Activated naive CD8-positive, alpha-beta T cell treated with anti-CD3 and anti-CD28 coated beads for 36 hours (primary cell): ENCODE measurements at places on chromosomes 16 and 17.

GRCh38 chr17:69326377-69327059 is 415 bp downstream of the ABCA5 start:
- peak; percentile 1 for DNase-seq

- no peak for DNase-seq
These were observed 59.6 kb upstream of the ENPP7 start for GRCh38 chr17:79671085-79671694.

DNA sequence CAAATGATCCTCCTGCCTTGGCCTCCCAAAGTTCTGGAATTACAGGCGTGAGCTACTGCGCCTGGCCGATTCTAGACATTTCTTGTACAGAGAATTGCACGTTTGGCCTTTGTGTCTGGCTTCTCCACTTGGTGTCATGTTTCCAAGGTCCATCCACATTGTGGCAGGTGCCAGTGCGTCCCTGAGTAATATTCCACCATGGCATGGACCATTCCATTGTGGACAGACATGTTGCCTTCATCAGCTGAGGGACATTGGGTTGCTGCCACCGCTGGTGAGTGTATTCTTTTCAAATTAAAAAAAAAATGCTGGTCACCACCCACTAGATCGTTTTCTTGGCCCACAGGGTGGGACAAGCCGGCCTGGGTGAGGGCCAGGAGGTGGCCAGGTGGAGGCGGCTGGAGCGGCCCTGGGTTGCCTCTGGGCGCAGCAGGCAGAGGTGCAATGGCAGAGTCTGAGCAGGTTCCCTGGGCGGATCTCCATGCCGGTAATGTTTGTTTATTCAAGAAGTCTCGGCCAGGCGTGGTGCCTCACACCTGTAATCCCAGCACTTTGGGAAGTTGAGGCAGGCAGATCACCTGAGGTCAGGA is 274.1 kb downstream of the SEC14L1 start:
- DNase-seq, result no peak

- DNase-seq, result no peak
These were observed 588.7 kb downstream of the RBFOX1 start for GRCh38 chr16:7921345-7921744.

- no peak for DNase-seq
These were observed 36.0 kb downstream of the CLUAP1 start for GRCh38 chr16:3536851-3537250.

DNA sequence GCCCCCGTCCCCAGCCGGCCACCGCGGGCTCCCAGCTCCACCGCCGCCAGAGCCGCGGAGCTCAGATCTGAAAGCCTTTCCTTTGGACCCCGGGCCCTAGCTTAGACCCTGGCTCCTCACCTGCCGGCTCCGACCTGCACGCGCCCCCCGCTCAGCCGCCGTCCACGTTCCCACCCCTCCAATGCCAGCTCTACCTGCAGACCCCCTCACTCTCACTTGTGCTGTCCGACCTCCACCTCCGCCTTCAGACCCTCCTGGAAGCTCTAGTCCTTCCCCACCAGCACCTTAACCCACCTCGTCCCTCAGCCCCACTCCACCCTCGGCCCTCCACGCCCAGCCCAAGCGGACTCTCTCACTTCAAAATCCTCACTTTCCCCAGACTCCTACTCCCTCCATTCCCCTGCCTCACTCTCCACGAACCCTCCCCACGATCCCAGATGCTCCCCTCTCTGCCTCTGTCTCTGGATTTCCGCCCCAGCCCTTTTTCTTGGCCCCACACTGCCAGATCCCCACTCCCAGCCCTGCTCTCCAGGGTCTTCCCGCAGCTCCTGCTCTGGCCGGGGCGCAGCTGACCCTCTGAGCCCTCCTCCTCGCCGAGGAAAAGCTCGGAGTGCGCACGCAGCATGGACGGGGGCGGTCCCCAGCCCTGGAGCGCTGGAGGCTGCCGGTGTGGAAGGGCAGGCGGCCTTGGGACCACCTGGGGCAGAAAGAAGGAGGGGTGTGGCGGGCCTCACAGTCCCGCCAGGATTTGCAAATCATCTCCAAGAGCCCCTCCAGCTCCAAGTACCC is at the start of gene TMEM114:
TMEM114 (minus strand) TSS at position 612 of the 789 bp plus-strand sequence. CDS start 673 bp downstream, outside the sequence.
- DNase-seq, result no peak

- no peak for DNase-seq
These were observed 17.3 kb downstream of the GRB7 start for GRCh38 chr17:39754958-39755553.

DNA sequence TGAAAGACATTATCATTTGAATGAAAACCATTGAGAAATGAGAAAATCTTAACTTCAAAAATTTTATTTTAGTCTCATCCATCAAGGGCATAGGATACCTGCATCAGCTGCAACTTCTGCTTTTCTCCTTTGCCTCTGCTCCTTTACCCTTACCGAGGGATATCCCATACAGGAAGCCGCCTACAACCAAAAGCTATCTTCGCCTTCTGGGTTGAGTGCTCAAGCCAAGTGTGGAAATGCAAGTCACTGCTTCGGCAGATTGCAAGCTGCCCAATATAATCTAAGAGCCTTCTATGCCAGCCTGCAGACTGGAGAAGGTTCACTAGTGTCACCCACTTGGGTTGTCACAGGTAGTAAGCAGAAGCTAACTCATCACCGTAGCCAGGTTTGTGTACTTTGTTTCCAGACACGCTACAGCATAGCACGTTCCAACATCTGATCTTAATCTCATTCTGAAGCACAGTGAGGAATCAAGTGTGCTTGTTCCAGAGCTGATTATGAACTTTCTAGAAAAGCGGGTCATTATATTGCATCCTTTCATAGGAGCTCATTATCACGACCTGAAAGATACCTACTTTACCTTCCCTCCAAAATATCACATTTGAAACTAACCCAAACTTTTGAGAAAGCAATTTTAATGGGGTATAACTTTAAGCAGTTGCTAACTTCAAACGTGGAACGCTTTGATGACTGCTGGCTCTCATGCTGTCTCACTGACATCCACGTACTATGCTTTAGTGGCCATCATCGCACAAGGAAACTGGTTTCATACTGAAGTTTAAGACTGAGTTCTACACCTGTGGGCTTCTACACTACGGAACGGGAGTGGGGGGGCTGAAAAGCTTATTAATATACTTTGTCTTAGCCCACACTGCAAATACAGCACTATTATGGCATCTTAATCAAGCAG is 8.0 kb upstream of the UNK start:
- no peak for DNase-seq

DNA sequence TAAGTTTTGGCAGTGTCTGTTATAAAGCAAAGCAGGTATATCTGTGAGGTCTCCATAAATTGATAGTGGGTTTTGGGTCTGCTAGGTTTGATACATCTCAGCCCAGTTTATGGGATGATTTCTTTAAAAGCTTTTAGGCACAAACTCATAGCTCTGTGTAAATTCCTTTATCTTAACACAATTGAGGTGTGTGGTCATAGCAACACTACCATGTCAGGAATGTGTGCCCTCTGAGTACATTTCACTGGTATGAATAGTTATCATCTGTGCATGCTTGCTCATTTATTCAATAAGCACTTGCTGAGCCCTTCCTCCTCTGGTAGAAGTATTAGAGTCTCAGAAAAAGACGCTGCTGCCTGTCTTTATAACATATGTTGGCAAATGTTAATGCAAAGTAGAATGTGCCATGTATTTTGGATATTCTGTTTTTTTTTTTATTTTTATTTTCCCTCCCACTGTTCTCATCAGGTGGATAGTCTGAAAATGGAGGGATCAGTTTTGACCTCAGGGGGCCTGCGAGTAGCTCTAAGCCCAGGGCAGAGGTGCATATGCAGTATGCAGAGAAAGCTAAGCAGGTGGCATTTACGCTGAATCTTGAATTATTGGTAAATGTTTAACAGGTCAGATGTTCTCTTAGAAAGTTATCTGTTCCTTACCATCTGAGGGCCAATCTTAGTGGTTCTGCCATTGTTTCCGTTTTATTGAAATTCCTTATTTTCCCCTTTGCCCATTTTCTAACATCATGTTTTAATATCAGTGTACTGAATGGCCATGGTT is 90.7 kb downstream of the WNT3 start:
- no peak for DNase-seq

GRCh38 chr17:73899839-73900238 is 255.6 kb upstream of the SDK2 start:
- no peak for DNase-seq

DNA sequence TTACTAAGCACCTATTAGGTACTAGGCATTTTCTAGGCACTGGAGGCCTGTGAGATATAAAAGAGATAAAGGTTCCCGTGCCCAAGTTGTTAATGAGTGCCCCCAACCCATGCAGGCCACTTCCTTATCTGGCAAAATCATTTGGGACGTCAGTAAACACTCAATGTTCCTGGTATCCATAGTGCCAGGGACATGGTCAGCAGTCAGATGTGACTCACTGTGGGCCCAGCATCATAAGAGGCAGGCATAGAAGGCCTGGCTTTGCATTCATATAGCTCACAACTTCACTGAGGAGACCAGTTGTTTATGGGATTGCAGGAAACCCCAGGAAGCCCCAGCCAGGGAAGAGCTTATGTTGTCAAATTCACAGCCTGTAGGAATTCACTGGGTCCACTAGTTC is 81.1 kb downstream of the MRC2 start:
- DNase-seq, result no peak

DNA sequence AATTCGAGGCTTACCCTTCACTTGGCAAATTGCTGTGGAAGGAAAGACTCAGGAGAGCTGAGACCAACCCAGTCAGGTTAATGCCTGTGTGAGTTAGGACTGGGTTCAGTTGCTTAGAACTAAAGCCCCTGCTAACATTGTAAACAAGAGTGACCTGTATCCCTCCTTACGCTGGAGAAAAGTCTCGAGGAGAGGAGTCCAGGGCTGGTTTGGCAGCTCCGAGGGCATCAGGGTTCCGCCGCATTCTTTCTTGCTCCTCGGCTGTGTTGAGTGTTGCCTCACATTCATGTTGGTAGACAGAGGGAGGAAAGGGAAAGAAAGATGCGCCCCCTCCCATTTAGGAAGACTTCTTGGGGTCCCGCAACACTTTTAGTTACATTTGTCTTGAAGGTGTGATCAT is 18.5 kb downstream of the VPS35L start:
- DNase-seq, result no peak

- no peak for DNase-seq
These were observed 16.1 kb downstream of the KATNB1 start for GRCh38 chr16:57751539-57752202.

DNA sequence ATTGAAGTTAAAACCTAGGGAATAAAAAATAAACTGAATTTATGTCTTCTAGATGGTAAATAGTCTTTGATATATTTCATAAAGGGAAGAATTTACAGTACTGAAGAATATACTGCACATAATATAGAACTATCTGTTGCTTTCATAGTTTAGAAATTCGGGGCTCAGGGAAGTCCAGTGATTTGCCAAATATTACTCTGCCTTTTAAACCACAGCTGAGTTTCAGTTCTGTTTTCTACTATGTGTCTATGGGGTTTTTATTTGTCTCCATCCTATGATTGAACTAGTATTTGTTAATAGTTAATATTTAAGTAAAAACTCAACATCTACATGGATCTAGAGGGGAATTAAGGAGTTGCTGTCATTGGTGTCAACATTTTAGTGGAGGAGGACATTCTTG is 715.0 kb upstream of the CDH8 start:
- DNase-seq, result no peak

- DNase-seq, result no peak
These were observed 11.2 kb upstream of the SLC47A2 start for GRCh38 chr17:19727501-19728078.

- DNase-seq, result no peak
These were observed 375.3 kb downstream of the WWOX start for GRCh38 chr16:78474762-78475161.

DNA sequence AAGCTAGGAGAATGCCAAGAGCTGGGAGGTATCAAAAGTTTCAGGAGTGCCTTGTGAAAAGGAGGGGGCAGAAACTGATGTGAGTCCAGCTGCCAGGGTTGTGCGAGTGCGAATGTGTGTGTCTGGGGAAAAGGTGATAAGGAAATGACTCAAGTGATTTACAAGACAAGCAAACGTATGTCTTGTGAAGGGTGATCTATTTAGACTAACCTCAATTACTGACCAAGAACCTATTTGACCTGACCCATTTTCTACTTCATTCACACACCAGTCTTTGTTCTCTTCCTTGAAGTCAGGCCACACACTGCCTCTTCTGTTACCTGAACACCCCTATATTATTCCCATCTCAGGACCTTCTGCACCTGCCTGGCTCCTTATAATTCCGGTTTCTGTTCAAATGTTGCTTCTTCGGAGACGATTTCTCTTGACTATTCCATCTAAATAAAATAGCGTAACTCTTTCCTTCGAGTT is 1.0 kb downstream of the GDE1 start:
- DNase-seq, result peak; percentile 5

- no peak for DNase-seq
These were observed 185.0 kb downstream of the TANC2 start for GRCh38 chr17:63150994-63151464.

DNA sequence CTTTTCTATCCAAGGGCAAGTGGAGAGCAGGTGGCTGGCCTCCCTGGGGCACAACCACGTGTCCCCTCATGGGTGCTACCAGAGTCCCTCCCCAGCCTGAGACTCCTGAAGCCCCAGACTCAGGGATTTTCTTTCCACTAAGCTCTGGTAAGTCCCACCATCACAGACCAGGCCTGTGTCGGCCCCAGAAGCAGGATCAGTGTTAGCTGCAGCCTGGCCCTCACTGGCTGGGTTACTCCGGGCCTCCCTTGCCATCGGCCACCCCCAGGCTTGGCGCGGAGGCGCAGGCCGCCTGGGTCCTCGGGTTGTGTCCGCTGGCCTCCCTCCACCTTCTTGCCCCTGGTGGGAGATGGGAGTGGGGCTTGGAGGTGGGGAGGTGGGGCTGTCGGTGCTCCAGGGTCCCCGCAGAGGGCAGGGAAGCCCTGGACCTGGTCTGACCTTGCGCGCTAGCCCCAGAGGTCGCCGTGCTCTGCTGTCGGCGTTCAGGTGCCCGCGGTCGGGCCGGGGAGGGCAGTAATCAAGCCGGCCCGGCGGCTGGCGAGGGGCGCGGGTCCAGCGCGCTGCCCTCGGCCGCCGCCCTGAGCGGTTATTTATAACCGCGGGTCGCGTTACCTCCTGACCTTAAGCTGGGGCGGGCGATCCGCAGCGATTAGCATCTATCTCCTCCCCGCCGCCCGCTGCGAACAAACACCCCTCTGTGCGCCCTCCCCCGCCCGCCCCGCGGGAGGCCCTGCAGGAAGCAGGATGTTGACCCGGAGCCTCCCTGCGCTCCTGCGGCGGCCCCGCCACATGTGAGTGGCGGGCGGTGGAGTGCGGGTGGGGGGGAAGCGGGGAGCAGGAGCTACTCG is 78.1 kb upstream of the TOB1 start:
- peak; percentile 84 for DNase-seq

GRCh38 chr16:67594256-67594915 is 32.1 kb downstream of the CTCF start:
- DNase-seq, result no peak
